ENCODE measurements at places on chromosomes 12 and 14.

- DNase-seq: no peak
Observed at GRCh38 chr14:62667421-62667914, 377.8 kb downstream of the KCNH5 start.

DNA sequence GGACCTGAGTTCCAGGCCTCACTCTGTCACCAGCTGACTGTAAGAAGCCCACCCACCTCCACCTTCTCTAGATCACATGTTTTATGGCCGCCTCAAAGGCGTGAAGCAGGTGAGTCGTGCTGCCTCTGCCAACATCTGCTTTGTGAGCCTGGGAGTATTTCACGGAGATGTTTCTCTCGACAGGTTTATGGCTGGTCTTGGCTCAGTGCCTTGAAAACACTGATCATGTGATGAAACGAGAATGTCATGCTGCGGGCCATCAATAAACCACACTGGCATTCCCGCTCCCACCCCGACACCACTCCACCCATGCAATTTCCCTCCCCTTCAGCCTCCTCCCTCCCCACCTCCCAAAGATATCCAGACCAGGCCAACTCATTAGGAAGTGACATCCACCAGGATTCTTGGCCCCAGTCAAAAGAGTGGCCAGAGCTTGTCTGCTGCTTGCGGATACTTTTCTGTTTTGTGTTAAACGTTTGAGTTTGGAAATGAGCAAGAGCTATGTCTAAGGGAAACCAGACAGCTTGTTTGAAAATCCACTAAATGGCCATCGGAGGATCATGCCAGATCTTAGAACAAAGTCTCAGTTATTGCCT lies 53.8 kb upstream of the NTF3 start:
- no peak for DNase-seq

- DNase-seq: no peak
Observed at GRCh38 chr12:7008864-7009263, 9.4 kb downstream of the LPCAT3 start.

DNA sequence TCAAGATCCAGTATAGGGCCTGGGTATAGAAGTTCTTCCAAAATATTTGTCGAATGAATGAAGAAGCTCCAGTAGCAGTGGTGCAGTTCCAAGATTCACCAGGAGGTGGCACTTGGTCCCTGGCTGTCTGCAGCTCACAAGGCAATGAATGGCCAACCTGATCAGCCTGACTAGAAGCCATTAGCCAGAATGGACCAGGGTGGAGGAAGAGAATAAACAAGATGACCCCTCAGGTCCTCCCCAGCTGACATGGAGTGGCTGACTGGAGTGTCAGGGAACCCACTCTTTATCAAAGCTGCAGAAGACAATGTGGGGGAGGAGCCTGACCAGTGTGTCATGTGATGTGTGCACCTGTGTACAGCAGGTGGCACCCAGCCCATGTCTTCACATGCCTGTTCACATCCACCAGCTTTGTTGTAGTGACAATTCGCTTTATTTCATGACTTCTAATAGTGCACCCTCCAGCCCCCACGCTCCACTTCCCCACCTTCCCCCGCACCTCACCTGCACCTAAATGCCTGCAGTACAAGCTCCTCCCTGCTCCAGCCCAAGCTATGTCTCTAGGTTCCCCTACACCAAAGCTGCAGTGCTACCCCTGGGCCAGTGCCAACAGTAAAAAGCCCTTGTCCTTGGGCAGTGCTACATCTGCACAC lies 3.0 kb downstream of the LTBP2 start:
- DNase-seq: peak; percentile 91

- no peak for DNase-seq
Observed at GRCh38 chr12:15880721-15881120, 1.5 kb upstream of the STRAP start.

GRCh38 chr12:100566887-100567637 lies 6.4 kb upstream of the GAS2L3 start:
- peak; percentile 45 for DNase-seq

GRCh38 chr14:69573205-69573830 lies 1.4 kb downstream of the CCDC177 start:
- DNase-seq: no peak

DNA sequence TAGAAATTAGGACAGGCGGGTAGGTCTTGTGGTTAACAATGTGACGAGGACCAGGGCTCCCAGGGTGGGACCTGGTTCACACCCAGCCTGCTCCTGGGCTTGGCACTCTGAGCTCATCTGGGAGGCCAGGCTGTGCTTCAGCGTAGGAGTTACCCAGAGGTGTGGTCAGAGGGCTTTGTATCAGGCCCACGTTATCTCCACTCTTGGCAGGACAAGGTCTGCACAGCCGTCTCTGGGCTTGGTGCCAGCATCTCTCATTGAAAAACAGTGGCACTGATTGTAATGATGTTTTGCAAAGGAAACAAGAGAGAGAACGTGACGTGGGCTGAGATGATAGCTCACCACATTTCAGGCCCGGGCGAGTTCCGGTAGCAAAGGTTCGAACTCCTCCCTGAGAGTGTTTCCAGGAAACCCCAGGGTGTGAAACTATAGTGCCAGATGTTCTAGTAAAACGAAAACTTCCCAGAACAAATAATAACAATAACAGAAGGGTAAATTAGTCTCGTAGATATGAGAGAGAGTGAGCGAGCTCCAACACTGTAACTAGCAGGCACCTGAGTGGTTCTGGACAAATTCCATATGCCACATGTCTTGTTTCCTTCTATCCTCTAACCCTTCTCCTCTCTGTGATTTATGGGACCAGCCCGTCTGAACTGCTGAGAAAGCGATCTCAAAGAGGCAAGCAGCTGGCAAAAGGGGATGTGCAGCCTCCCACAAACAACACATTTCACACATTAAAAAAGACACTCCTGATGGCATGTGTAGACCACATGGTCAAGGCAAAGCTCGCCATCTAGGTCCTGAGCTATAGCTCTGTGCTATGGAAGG lies 227.3 kb downstream of the KTN1 start:
- DNase-seq: peak; percentile 77

GRCh38 chr12:65121956-65122469 lies 908 bp upstream of the WIF1 start:
- DNase-seq: no peak

GRCh38 chr12:109199324-109199723 lies 82.9 kb downstream of the ACACB start:
- DNase-seq: no peak

GRCh38 chr12:576615-577110 lies 86.6 kb downstream of the NINJ2 start:
- DNase-seq: no peak

- no peak for DNase-seq
Observed at GRCh38 chr12:18275981-18276380, 14.7 kb downstream of the PIK3C2G start.

GRCh38 chr12:67025543-67026114 lies 243.5 kb upstream of the CAND1 start:
- DNase-seq: peak; percentile 21

DNA sequence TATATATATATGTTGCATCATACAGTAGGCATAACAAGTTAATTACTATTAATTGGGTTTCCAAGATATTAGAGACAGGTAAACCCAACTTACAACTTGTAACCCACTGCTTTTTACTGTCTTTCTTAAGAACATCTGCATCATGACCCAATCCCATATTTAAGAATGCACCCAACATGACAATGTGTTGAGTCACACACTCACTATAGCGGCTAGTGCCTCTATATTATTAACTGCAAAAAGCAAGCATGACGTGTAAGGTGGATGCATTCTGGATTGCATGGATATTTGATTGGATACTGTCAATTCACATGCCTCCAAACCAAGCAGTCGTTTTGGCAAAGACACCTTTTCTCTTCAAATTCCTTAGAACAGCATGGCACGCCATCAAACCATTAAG lies 68.2 kb downstream of the KSR2 start:
- DNase-seq: peak; percentile 30

- peak; percentile 13 for DNase-seq
Observed at GRCh38 chr12:19706936-19707335, 267.6 kb downstream of the AEBP2 start.

DNA sequence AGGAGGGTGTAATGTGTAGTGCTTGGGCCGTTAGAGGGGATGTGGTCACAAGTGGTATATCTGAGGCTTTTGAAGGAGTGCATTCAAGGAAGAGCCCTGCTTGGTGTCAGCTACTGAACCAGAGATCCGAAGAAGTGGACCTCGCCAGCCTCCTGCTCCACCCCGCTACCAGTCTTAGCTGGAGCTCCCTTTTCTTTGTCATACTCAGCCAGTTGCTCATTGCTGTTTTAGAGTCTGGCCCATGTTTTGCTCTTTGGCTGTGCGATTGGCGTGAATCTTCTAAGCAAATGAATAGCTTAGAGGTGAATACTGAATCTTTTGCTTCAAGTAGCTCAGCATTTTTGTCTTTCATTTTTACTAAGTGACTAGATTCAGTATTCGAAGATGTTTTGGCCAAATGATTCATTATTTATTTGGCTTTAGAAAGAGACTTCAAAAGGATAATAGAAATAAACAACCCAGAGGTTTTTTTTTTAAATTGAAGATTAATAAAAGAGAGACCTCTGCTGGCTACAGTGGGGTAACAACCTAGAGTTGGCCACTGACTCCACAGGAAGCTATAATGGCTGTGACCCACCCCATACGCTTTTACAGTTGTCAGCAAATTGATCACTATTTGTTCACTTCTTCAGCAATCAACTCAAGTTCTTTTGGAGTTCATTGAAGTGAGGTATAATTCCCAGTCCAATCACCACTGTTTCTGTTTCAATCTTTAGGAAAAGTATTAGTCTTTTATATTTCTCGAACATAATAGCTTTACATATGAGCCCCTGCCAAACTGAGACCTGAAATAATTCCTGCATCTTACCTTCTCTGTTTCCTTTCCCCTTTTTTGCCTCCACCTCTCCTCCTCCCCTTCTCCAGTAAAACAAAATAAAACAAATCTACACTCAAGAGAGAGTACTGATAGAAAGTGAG lies 19.9 kb downstream of the CDKN1B start:
- peak; percentile 79 for DNase-seq

DNA sequence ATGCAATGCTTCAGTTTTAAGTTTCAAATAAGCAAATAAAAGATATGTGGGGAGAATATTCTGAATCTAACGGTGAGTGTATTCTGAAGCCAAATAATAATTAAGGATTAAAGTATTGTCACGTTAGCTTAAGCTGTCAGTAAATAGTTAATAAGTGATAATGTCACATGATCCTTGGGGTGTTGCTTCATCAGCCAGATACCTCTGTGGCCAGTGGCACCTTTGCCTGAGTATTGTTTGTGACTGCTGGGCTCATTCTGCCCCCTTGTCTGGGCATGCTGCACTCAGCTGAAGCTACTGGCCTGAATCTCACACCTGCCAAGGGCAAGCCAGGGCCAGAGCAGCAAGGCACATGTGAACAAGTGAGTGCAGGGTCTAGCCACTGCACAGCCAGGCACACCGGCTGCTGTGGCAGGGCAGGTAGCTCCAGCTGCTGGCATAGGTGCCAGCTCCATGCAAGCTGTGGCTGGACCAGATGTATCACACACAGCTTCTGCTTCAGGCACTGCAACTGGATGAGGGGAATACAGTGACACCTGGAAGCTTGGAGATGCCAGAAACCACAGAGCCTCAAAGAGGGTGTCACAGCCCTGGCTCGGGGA lies 739.7 kb downstream of the SLC6A15 start:
- DNase-seq: no peak

GRCh38 chr14:93331728-93332396 lies 974 bp downstream of the BTBD7 start:
- DNase-seq: peak; percentile 4

Measured in fibroblast of mammary gland (primary cell).